GM10248 (cell line): ENCODE measurements at places on chromosomes 12 and 14.
A peak's percentile ranks its signal among the peaks of the same experiment; 100 is the strongest.

DNA sequence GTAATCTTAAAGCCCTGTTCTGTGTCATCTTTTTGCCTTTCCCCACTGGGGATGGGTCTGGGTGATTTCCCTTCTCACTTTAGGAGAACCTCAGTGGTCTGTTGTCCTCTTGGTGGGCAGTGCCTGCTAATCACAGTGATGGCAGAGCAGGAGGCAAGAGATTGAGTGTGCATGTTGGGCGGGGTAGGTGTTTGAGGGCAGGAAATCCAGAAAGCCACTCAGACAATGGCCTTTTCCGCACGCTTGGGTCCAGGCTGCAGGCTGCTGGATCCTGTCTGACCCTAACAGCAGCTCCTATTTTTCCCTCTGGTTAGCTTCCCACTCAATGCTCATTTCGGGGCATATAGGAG is 13.7 kb upstream of the ITGA5 start:
- DNase-seq, result no peak

DNA sequence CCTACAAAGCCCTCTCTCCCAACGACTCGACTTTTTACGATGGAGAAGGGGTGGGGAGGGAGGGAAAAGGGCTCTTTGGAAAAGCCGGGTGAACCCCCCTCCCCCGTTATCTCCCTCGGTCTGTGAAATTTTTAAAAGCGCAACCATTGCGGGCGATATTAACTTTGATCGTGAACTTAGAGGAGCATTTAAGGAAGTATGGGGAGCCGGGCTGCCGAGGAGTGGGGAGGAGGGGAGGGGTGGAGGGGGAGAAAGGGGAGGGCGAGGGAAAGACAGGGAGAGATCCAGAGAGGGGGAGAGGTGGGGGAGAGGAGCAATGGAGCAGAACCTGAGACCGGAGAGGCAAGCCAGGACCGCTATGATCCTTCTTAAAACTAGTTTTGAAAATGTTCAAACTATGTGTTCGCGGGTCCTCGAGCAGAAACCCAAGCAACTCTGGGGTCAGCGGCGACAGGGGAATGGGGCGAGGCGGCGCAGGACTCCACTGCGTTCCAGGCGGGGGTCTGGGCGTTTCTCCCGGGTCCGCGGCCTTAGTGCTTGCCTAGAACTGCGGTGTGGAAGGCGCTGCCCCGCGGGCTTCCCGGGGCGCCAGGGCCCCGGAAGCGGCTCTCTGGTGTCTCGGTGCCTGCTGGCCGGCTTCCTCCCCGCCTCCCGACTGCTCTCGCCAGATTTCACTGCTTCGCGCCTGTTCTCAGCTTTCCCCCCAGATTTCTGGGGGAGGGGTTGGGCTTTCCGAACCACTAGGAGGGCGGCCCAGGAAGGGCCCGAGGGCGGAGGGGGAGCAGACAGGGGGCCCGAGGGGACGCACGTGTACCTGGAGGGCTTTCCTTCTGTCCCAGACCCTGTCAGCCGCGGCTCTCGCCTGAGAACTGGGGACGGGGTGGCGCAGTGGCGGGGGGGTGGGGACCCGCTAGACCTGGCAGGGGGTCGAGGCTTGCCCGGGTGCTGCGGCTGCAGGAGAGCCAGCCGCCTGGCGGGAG is at the start of gene HOTAIR:
Gene HOTAIR, minus strand, starts transcription at position 871 of the 980 bp plus-strand sequence.
- peak; percentile 58 for DNase-seq

GRCh38 chr14:50041980-50042379 is 74.4 kb downstream of the VCPKMT start:
- no peak for DNase-seq

DNA sequence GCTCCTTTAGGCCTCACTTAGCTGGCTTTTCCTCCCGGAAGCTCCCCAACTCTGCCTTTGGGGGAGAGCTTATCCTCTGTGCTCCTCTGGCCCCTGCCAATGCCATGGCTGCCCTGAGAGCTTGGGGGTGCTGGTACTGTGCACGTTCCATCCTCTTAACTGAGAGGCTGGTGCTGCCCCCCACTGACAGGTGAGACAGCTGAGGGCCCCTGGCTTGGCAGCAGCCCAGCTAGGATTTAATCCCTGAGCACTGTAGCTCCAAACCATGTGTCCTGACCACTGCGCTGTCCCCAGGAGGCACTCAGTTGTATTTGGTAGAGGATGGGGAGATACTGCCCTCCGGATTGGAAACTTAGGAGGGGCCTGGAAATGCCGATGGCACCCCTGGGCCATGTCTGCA is 46.1 kb downstream of the UBE3B start:
- no peak for DNase-seq

DNA sequence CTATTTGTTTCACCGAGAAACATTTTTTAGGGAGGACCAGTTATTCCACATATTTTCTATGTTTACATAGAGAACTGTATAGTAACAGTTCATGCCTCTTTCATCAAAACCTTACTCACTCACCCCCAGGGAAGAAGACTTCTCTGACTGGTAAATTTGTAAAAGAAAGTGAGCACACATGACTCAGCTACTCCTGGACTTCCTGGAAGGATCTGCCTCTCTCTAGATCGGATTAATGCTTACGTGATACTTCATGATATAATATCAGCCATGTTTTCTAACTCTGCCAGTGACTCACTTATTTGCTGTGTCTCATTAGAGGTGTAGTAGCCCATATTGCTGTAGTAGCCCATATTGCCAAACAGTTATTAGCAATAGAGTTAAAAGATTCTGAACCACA is 494.3 kb upstream of the ATXN7L3B start:
- DNase-seq, result no peak

- DNase-seq, result no peak
These were observed 142.3 kb downstream of the RIMBP2 start for GRCh38 chr12:130573766-130574165.

- DNase-seq, result no peak
These were observed 39.8 kb downstream of the GALNT9 start for GRCh38 chr12:132289356-132290202.

DNA sequence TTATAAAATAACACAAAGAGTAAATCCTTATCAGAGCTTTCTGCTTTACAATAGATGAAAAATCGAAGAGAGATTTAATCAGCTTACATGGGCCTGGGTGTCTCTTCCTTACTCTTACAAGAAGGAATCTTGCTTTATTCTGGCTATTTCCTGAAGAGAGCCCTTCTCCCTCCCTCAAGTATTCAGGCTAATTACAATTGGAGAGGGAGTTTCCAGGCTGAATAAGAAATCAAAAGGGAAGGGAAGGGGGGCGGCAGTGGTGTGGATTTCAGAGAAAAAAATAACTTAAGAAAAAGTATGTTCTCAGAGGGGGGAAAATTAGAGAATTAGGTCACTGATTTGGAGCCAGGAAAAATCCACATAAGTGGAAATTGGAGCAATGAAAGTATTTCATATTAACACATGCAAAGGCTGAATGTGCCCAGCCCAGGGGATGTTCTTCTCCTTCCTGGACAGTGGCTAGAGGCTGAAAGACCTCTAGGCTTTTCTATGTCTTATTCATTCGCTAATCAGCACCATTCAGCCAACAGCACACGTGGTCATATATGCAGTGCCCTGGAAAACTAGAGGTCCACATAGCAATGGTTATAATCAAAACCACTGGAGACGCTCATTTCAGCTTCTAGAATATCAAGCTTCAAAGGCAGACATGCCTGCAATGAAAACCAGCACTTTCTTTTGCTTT is 158.9 kb upstream of the BTG1 start:
- no peak for DNase-seq

GRCh38 chr12:51090705-51091229 is 7.4 kb upstream of the CSRNP2 start:
- no peak for DNase-seq

DNA sequence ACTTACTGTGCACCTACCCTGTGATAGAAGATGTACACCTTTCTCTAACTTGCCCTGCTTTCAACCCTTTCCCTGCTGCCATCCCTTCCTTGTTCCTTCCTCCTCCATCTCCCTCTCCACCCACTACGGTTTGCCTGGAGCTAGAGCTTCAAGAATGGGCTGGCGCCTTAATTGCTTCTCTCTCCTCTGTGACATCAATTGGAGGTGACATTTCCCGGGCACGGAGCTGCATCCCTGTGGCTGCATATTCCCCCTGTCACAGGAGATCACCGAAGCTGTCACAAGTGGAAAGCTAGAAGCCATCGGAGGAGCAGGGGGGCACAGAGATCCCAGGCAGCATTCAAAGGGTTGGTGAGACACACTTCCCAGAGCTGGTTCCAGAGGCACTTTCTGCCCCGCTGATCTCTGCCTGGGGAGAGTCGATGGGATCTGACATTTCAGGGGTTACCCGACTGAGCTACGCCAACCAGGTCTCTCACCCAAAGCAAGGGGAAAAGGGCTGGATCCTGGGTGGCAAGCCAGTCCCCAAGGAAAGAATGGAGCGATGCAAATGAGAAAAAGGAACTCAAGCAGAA is 604.9 kb downstream of the MED13L start:
- DNase-seq, result no peak

- DNase-seq, result peak; percentile 81
These were observed 26.1 kb downstream of the JDP2 start for GRCh38 chr14:75453817-75454434.

GRCh38 chr14:39609119-39609518 is 176.9 kb upstream of the FBXO33 start:
- no peak for DNase-seq

- DNase-seq, result no peak
These were observed 3.5 kb downstream of the SLC7A7 start for GRCh38 chr14:22811722-22812121.

GRCh38 chr14:92425101-92425500 is 88.5 kb upstream of the RIN3 start:
- DNase-seq, result no peak

DNA sequence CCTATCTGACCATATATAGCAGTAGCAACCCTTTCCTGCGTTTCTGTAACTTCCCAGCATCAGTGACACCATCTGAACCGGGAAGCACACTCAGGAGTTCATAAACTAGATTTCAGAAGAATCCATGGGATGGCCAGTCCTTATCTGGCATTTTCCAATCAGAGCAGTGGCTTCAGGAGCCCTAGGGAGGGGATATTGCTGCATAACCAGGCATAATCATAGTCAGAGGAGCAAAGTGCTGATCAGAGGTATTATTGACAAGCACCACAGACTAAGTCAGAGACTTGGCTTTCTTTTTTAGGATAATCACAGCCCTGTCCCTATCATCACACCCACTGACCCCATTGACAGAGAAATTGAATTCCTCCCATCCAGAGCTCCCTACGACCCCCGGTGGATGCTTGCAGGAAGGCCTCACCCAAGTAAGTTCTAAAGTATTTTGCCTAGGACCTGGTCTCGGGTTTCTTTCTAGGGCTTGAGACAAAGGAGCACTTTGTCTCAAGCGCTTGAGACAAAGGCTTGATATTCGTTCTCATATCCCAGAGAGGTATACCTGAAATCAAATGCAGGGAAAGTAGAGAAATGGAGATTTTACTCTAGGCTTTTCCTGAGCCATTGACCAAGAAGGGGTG is 55.1 kb downstream of the FOXN4 start:
- no peak for DNase-seq

DNA sequence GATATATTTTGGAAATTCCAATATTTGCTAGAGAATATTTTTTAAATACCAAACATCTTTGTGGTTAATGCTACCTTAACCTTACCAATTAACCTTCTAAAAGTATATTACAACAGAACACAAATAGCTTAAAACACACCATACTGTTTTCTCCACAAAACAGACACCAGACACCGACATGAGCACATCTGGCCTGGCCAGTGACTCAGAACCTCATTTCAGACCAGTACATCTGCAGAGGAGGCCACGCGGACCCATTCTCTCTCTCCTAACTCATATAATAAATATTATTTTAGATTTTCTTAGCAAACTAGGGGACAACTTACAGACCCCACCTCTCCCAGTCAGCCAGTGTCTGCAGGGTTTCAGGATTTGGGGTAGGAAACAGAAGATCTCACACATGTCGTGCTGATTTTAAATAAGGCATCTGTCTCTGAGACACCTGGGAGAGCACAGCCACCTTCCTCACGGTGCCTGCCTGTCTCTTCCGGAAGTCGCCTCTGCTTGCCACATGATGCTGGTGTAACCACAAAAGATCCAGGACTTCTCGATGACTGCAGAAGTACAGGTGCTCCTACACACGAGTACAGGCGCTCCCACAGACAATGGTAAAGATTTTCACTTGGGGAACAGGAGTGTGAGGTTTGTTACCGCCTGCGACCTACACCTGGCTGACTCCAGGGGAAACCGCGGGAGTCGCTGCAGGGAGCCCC is 9.7 kb upstream of the ANKLE2 start:
- DNase-seq, result peak; percentile 58

- DNase-seq, result no peak
These were observed 1.1 kb downstream of the MLXIP start for GRCh38 chr12:122079532-122080081.

GRCh38 chr12:53729644-53730043 is 2.4 kb upstream of the CALCOCO1 start:
- DNase-seq, result no peak

DNA sequence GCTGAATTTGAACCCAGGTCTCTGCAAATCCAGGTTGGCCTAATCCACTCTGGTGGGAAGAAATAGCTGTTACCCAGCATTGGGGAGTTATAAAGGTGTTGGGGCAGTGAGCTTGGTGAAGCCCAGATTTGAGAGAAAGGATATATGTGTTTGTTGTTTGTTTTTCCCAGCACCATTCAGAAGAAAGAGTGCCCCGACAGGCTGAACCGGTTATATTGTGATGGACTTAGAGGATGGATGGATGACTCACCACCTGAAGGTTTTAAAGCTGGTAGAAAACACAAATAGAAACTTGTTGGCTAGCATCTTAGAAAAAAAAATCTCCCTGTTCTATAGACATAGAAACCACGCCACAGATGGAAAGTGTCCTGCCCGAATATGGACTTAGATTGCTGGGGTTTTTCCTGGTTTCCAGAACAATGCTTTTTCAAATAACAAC is 404.6 kb downstream of the MED13L start:
- no peak for DNase-seq

DNA sequence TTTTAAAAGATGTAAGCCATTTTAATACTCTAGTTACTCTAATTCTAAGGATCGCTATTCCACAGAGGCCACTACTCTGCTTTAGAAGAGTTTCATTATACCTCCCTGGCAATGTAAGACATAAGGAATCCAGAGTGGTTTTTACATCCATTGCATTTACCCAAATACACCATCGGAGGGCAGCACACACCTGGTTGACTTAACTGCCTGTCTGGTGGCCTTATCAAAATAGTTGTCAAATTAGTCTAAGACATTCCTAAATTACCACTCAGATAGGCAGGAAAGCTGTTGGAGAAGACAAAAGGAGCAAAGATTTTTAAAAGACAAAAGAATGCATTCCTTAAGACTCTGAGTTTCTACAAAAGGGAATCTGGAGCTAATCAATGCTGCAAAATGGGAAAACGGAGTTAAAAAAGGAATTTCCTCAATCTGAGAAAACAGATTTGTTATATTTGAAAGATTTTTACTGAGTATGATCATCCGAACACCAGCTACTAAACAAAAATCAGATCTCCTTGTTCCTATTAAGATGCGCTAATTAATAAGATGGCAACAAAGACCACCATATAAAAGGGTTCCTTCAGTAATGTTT is 33.8 kb upstream of the FGD4 start:
- DNase-seq, result peak; percentile 64
